ENCODE measurements at places on chromosomes 7 and 10.

- no peak for DNase-seq
Measured at GRCh38 chr10:35712486-35712885, 70.4 kb upstream of the FZD8 start.

- DNase-seq: peak; percentile 23
Measured at GRCh38 chr10:122164023-122164601, 107.0 kb upstream of the BTBD16 start.

GRCh38 chr7:20980668-20981264 lies 194.1 kb upstream of the SP8 start:
- no peak for DNase-seq

GRCh38 chr7:102451371-102452054 lies 13.2 kb downstream of the ALKBH4 start:
- DNase-seq: no peak

- DNase-seq: no peak
Measured at GRCh38 chr10:1650542-1651269, 86.6 kb downstream of the ADARB2 start.

DNA sequence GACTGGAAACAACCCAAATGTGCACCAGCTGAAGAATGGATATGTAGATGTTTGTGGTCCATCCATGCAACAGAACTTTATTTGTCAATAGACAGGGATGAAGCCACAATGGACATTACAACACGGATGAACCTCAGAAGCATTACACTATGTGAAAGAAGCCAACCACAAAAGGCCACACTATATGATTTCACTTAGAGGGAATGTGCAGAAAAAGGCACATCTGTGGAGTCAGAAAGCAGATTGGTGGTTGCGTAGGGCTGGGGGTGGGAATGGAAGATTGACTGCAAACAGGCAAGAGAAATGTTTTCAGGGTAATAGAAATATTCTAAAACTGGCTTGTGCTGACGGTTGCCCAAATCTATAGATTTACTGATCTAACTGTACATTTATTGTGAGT lies 34.3 kb upstream of the WASHC2A start:
- no peak for DNase-seq

GRCh38 chr10:12921163-12921562 lies 80.3 kb downstream of the CCDC3 start:
- DNase-seq: no peak

DNA sequence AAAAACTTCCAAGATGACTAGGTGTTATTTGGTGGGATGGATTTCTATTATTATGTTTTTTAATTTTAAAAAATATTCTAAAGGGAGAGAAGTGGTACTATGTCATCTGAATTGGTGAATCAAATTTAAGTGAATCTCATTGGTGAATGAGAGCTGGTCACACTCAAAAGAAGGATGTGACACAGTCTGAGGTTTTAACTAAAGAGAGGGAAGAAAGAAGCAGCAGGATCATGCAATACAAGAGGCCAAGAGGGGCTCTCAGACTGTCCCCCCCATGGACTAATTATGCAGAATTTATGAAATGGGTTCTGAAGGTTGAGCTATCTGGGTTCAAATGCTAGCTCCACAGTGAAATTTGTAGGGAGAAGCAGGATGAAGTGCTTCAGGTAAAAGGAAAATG lies 16.2 kb downstream of the MACC1 start:
- no peak for DNase-seq

DNA sequence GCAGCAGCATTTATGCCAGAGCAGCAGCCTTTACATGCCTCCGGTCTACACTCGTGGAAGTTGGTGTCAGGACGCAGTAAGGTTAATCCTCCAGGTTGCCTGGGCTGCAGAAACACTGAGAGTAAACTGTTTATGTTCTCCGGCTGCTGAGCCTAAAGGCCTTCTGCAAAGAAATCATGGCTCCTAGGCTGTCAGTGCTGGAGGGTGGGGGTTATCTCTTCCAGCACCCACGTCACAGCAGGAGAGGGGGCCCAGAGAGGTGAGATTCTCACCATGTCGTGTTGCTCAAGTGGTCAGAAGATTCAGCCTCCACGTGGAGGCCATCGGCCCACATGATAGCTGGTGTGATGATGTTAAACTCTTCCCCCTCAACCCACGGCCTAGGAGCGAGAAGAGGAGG lies 41.2 kb downstream of the COL13A1 start:
- no peak for DNase-seq

DNA sequence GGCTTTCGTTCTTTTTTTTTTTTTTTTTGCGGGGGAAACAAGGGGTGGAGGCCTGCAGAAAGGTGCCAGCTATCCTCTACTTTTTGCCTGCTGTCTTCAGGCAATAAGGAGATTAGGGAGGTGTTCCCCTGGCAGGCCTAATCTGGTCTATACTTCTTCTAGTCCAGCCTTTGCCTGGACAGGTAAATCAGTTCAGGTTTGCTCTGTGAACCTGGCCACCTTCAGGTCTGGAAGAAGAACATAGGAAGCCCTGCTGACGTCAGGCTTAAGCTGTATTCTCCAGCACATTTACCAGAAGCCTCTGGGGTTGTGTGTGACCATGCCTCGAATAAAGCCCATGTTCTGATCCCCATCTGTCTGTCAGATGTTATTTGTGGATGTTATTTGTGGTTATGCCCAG lies 115.4 kb downstream of the SDK1 start:
- no peak for DNase-seq

DNA sequence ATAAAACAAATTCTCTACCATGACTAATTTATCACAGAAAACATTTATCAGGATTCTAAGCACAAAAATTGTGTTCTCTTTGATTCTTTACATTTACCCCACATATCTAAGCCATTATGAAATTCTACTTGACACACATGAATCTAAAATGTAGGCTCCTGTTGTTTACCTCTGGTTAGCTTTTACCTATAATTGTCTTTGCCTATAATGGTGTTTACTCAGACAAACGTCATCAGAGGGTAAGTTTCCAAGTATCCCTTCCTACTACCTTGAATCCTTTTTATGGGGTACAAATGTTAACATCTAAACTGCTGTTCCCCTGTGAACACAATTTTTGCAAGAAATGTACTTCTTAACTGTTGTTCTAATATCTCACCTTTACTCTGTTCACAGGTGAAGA lies 63.5 kb downstream of the MINDY3 start:
- DNase-seq: no peak

DNA sequence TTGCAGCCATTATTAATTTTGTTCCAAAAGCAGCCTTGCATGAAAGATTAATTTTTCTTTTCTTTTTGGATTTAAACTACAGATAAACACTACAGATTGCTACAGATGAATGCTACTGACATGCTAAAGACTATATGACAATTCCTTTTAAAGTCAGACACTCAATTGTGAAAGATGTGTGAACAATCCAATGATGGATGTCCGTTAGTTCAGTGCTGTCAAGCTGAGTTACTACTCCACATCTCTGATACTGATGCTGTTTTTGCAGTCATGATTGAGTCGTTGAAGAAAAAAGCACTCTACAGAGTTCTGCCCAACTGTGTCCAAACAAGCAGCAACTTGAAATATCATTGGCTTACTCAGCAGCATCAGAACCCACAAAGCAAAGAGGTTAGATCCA lies 146.8 kb downstream of the OTUD1 start:
- DNase-seq: no peak

- peak; percentile 9 for DNase-seq
Measured at GRCh38 chr7:123499211-123499970, 35.0 kb downstream of the IQUB start.

GRCh38 chr7:143245123-143245522 lies 18.1 kb upstream of the GSTK1 start:
- peak; percentile 17 for DNase-seq

- DNase-seq: no peak
Measured at GRCh38 chr10:43765516-43765915, 116.8 kb upstream of the ZNF32 start.

DNA sequence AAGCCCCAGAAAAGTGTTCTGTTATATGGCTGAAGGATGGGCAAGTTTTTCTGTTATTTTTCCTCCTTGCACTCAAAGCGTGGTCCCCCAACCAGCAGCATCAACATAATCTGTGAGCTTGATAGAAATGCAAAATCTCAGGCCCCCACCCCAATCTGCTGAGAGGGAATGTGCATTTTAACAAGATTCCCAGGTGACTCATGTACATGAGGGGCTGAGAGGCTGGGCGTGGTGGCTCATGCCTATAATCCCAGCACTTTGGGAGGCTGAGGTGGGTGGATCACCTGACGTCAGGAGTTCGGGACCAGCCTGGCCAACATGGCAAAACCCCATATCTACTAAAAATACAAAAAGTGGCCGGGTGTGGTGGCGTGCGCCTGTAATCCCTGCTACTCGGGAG lies 326.8 kb upstream of the PODXL start:
- DNase-seq: no peak

DNA sequence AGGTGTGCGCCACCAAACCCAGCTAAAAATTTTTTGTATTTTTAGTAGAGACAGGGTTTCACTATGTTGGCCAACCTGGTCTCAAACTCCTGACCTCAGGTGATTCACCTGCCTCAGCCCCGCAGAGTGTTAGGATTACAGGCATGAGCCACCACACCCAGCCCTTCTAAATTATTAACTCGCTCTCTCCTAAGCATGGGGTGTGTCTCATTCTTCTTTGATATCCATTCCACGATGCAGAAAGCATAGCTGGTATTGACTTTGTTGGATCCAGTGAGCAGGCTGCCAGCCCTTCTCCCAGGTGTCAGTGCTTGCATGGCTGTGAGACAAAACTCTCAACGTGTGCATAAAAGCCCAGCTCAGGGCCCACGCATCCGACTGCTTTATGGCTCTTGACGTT lies 254.1 kb upstream of the PFKP start:
- DNase-seq: no peak

DNA sequence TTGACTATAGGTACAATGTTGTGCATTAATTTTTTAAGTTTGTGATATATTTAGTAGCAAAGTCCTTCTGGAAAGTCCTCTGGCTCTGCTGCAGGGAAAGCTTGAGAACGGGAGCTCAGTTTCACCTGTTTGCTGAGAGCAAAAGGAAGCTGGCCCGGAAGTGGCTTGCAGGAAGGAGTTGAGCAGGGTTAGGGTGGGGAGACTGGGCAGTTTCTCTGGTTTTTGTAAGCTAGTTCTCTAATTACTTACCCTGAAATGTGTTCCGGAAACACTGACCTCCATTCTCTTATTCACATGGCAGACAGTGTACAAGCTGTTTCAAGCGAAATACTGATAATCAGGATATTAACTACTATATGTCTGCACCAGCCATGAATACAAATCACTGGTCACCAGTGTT lies 22.3 kb downstream of the MAP3K8 start:
- no peak for DNase-seq

DNA sequence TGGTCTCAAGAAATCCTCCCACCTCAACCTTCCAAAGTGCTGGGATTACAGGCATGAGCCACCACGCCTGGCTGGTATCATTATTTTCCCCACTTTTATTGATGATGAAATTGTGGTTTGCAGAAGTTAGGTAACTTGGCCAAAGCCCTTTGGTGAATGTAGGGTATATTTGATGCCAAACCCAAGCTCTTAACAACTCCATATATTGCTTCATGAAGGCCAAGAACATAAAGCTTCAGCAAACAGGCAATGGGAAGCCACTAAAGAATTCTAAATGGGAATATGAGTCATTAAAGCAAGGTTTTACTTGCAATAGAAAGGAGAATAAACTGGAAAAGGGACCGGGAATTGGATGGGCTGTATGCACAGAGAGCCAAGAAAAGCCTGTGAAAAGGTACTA lies 142.7 kb downstream of the KMT2E start:
- DNase-seq: no peak

GRCh38 chr7:139417478-139417877 lies 57.8 kb downstream of the LUC7L2 start:
- no peak for DNase-seq

DNA sequence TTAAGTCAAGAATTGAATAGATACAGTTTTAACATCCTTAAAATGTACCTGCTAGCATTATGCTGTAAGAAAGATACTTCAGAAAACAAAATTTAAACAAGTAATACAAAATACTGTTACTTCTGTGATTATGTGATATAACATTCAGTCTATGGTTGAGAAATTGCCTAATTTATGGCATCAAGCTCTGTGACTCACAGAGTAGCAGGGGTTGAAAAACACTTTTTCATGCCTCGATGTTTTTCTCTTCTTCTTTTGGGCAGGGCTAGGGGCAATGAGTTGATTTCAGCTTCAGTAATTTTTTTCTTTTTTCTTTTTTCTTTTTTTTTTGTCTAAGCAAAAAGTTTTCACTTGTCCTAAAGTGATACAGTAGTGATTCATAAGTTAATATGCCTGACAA lies 209.2 kb downstream of the MBL2 start:
- DNase-seq: no peak

- no peak for DNase-seq
Measured at GRCh38 chr10:63407136-63407662, 58.6 kb downstream of the JMJD1C start.

GRCh38 chr7:43933902-43934560 lies 7.8 kb downstream of the UBE2D4 start:
- no peak for DNase-seq

DNA sequence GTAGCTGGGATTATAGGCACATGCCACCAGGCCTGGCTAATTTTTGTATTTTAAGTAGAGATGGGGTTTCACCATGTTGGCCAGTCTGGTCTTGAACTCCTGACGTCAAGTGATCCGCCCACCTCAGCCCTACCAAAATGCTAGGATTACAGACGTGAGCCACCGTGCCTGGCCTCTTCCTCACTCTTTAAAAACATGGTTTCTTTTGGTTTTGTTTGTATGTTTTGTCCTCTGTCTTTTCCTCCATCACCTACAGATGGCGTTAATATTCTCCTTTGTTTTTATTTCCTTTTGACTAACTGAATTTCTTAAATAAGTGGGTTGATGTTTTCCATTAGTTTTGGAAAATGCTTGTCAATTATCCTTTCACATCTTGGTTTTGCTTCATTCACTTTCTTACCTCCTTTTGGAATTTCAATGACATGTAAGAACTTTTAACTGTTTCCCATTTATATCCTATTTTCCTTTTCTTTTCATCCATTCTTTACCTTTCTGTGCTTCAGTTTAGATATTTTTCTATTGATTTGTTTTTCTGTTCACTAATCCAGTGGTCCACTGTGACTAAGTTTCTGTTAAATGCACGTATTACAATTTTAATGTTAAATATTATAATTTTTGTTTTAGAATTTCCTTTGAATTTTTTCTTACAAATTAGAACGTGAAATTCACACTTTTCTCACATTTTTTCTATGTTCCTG lies 104.1 kb downstream of the ZNF467 start:
- no peak for DNase-seq

DNA sequence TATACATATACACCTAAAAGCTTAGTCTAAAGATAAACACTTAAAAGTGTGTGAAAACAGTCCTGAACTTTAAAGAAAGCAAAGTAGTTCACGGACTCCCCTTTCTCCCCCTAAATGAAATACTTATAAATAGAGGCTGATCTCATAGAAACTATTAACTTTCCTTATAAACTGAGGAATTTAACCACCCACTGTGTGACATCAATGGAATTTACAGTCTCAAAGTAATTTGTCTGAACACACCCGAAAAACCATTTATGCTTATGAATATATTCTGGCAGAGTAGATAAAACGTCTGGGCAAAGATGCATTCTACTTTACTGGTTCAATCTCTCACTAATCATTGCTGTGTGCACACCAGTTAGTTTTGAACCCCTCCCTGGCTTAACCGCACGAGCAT lies 181.8 kb upstream of the DGKB start:
- no peak for DNase-seq

All from large intestine (tissue), 12 donors.